ENCODE measurements at places on chromosomes 12 and 14.
A peak's percentile ranks its signal among the peaks of the same experiment; 100 is the strongest.

- no peak for DNase-seq
These were observed 106.4 kb downstream of the SLC8A3 start for GRCh38 chr14:70082394-70082793.

GRCh38 chr12:87661786-87662377 lies 367.3 kb downstream of the C12orf50 start:
- DNase-seq, result no peak

- no peak for DNase-seq
These were observed 61.3 kb downstream of the FGD4 start for GRCh38 chr12:32460638-32461037.

GRCh38 chr12:18576648-18577047 lies 161.2 kb downstream of the PLCZ1 start:
- DNase-seq, result no peak

GRCh38 chr12:58028294-58028693 lies 86.9 kb downstream of the ATP23 start:
- DNase-seq, result no peak

DNA sequence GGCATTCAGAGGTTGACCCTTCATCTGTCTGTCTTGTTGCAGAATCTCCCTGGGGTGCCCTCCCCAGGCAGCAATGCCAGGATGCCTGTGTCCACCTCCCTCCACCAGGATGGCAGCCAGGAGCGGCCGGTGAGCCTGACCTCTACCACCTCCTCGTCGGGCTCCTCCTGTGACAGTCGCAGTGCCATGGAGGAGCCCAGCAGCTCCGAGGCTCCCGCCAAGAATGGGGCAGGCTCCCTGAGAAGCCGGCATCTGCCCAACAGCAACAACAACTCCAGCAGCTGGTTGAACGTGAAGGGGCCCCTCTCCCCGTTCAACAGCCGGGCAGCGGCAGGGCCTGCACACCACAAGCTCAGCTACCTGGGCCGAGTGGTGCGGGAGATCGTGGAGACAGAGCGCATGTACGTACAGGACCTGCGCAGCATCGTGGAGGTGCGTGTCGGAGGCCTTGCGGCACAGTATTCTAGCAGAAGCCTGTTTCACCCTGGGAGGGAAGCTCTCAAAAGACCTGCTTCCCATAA lies 23.4 kb downstream of the PLEKHG3 start:
- DNase-seq, result no peak

DNA sequence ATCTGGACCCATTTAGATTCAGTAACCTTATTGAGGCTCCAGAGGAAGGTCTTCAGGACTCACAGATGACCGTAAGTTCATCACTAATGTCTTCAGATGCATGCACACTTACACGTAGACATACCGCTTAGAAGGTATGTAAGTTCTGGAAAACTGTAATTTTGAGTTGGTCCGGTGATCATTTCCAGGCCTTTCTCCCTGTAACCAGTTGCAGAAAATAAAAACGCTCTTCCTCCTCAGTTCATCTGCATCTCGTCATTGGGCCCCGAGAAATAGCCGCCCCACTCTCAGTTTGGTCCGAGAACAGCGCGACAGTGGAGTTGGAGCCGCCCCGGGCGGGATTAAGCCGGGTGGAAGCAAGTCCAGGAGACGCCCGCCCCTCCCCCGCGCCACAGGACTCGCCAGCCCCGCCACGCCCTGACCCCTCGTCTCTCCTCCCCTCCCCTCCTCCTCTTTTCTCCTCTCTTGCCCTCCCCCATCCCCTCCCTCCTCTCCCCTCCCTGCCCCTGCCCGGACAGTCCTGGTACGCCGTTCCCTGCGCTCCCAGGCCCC lies 83.7 kb downstream of the TNFAIP2 start:
- DNase-seq, result peak; percentile 55

DNA sequence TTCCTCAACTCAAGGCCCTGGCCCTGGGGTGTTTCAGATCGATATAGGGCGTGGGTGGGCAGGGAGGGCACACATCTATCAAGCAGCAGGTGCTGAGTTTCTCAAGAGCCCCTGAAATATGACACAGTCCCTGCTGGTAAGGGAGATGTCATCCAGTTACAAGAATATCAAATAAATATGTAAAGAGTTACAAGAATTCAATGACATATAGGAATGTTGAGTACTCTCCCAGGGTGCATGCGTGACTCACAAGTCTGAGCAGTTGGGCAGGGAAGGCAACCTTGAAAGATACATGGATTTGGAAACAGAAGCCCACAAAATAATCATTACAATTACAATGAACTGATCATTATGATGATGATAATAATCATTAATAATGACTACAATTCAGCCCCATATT lies 35.2 kb downstream of the MVK start:
- no peak for DNase-seq

GRCh38 chr12:132360906-132361777 lies 31.8 kb upstream of the GALNT9 start:
- DNase-seq, result no peak

GRCh38 chr12:53288322-53288721 lies 7.0 kb upstream of the PFDN5 start:
- no peak for DNase-seq

DNA sequence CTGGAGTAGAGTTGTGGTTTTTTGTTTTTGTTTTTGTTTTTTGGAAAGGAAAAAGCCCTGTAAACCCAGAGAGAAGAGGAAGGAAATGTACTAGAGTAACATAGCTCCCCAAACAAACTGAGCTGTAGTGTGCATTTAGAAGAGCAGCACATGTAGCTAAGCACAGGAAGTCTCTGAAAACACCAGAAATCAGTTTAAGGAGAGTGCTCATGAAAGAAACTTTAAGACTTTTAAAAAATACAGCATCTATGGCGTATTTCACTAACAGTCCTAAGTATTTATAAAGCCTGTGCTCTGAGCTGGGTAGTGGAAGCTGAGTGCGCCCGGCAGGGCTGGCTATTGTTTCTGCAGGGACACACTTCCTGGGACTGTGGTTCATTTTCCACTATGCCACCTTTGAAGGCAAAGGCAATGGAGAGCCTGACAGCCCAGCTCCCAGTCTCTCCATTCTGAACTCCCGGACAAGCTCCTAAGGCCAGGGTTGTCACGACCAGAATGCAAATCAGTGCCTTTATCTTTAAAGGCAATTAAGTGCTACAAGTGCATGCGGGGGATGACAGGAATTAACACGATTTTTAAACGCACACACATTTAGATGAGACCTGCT lies 45.4 kb downstream of the NIN start:
- DNase-seq, result no peak

DNA sequence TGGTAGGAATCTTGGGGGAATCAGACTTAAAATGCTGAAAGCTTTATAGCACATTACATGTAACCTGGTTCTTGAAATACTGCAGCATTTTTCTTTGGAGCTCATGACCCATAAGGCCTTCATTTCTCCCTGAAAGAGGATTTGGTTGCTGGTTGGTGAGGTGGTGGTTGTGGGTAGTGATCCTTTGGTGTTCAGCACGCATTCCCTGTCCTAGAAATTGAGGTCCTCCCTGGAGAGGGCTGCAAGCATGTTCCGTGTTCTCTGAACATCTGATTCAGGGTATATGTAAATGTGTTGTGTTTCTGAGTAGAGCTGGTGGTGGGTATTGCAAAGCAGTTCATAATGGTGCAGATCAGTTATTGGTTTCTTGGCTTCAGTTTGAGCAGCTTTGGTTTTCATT lies 2.0 kb downstream of the SCN8A start:
- DNase-seq, result no peak

DNA sequence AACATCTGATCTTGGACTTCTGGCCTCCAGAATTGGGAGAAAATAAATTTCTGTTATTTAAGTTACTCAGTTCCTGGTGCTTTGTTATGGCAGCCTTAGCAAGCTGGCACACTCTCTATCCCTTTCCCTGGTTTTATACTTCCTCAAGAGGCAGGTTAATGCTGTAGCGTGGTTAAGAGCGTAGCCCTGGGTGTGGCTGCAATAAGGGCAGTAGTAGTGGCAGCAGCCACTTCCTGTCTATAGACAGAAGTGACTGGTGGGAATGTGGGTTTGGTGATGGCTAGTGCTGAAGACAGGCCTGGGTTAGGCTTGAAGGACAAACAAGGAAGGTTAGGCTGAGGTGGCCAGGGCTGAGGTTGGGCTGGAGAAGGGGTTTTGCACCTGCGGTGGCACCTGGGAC lies 3.6 kb upstream of the LGALS3 start:
- DNase-seq, result no peak

DNA sequence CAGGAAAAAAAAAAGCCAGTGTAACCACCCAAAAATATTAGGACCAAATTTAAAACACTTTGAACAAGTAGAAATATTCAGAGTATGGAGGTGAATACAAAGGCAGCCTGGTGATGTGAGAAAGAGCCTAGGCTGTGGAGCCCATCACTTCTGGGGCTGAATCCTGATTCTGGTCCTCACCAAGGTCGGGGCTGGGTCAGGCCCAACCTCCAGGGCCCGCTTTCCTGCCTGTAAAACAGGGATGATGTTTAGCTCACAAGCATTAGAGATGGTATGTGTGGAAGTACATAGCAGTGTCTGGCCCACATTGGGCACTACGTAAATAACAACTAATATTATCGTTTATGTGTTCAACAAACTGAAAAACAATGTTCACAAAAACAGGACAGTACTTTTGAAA lies 7.8 kb upstream of the CAMKK2 start:
- no peak for DNase-seq

GRCh38 chr12:65952737-65953209 lies 128.5 kb downstream of the HMGA2 start:
- DNase-seq, result peak; percentile 86

- DNase-seq, result peak; percentile 60
These were observed 13.0 kb downstream of the TMEM52B start for GRCh38 chr12:10191865-10192264.

GRCh38 chr12:88383405-88383804 lies 196.9 kb downstream of the KITLG start:
- no peak for DNase-seq

GRCh38 chr12:81015510-81015909 lies 62.4 kb upstream of the ACSS3 start:
- no peak for DNase-seq

GRCh38 chr14:35499180-35499579 lies 34.8 kb upstream of the INSM2 start:
- DNase-seq, result no peak

- no peak for DNase-seq
These were observed 583.4 kb downstream of the VRK1 start for GRCh38 chr14:97380539-97380941.

DNA sequence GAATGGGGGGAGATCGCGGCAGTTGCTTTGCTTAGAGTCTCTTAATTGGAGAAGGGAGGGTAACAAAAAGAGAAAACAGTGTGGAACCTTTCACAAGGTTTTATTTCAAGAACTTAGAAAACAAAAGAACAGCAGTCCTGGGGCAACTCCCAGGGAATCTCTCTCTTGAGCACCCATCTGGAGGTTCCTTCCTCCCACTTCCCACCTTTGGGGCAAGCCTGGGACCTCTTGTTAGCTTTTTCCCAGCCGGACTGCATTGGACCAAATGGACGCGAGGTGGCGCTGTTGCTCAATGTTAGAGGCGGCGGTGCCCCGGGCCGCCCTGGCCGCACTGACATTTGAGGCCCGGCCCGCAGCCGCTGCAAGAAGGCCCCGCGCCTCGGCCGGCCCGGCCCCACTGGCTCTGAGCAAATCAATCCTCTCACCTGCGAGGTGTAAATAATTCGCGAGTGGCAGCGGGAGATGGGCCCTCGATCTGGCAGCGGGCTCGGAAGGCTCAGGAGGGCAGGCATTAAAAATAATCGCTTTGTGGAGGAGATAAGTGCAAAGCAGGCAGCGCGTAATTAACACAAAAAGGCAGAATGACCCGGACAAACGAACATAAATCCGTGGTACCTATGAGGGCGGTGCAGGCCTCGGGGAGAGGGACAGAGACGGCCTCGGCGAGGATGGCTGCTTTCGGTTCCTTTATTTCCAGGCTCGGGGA lies 2.8 kb upstream of the HOXC8 start:
- peak; percentile 74 for DNase-seq

- DNase-seq, result no peak
These were observed 896 bp downstream of the EID3 start for GRCh38 chr12:104304261-104305009.

GRCh38 chr14:56237398-56237797 lies 119.2 kb downstream of the PELI2 start:
- no peak for DNase-seq

GRCh38 chr12:79885911-79886490 lies 48.9 kb downstream of the PPP1R12A start:
- DNase-seq, result no peak

Data from HS-5 (cell line).